ENCODE measurements at places on chromosomes 7 and 10.

GRCh38 chr7:13610372-13610771 is 379.1 kb downstream of the ETV1 start:
- DNase-seq: no peak

- peak; percentile 7 for DNase-seq
Observed at GRCh38 chr7:130493275-130493873, 1.5 kb downstream of the MEST start.

DNA sequence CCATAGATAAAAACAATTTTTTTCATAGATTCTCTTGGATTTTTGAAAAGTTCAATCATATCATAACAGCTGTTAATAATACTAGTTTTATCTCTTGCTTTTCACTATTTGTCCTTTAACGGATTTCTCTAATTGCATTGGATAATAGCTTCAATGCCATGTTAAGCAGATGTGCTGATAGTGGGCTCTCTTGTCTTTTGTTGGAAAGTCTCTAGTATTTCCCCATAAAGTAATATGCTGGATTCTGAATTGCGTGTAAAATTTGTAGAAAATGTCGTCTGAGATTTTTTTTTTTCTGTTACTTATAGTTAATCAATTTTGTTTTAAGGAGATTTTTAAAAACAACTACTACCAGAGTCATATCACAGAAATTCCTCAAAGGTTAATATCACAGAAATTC is 53.3 kb downstream of the TFPI2 start:
- DNase-seq: no peak

GRCh38 chr10:75793848-75794247 is 362.4 kb downstream of the LRMDA start:
- no peak for DNase-seq

GRCh38 chr10:109957092-109957797 is 33.9 kb upstream of the XPNPEP1 start:
- DNase-seq: no peak

DNA sequence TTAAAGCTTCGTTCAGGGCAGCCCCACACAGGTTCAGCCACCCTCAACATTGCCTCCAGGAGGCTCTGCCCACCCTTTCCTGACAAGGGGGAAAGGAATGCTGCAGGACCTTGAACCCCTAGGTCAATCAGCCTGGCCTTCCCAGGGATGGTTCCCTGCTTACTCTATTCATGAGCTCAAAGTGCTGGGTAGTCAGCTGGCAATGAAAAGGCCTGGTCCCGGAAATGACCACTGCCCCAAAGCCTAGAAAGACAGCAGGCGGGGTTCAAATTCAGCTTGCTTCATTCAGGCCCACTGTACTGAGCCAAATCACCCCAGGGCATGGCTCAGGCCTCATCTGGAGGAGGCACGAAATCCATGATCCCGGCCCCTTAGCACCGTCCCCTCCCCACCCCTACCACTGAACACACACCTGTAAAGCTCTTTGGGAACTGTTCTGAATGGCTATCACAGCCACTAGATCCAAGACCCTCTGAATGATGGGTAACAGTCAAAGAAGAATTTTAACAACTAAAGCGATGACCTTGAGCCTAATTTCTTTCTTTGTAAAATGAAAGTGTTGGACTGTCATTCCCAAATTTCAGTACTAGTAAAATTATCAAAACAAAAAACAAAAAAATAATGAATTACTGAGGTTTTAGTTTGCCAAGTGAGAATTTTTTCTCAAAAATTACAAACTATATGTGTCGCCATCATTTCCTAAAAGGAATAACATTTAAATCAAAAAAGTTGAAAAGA is 1.0 kb downstream of the URGCP start:
- no peak for DNase-seq

GRCh38 chr10:113932854-113933253 is 78.4 kb downstream of the NHLRC2 start:
- no peak for DNase-seq

DNA sequence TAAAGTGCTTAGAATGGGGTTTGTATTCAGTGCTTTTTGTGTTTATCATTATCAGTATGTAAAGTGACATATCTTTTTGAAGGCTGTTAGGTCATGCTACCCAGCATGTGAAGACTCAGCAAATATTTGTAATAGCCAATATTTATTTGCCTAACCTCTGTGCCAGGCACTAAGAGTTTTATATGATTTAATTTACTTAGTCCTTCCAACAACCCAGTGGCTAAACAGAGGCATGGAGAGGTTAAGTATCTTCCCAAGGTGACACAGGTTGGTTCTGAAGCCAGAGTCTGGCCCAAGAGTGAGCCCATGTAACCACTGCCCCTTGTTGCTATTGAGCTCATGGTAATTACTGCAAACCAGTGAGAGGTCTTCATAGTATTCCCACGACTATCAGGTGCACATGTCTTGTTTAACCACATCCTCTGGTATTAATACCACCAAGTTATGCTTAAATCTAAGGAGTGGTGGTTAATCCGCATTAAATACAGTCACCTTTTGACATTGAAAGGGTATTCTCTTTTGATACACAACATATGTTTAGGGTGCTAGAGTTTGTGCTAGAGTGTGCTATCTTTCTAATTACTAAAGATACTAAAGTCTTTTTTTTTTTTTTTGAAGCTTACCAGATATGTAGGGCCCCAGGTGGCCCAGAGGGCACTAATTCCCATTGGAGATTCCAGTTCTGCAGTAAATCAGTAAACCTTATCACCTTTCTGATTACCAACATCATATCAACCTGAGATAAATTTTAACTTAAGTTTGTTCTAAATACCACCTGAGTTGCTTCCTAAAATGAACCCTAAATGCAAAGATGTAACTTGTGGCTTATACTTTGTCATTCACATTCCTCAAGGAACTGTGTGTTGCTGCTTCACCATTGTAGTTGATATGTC is 2.9 kb downstream of the ADD3 start:
- DNase-seq: no peak

DNA sequence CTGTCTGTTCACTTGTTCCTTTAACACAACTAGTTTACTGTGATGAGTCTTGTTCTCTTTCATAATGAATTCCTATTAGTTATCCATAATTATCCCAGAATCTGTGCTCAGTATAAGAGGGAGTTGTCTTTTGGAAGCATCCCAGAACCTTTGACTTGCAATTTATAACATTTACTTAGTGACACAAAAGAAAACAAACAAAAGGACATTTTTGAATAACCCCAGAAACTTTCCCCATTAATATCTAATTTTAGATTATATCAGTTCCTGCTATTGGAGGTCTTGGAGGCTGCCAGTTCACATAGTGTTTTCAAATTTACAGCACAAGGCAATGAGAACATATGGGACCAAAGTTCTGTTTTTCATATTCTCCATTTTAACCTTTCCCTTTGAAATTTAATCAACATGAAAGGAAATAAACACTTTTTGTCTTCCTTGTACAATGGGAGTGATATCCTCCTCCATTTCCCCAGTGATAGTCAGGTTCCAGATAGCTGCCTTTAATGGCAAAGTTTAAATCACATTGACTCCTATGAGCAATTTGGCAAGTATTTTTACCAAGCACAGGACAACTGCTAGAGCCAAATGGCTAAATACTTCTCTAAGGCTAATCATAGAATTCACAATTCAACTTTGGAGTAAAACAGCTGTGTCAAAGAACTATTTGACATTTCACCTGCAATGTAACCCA is 37.1 kb upstream of the GNAT3 start:
- DNase-seq: no peak

- DNase-seq: no peak
Observed at GRCh38 chr10:1059902-1060301, 3.7 kb downstream of the WDR37 start.

GRCh38 chr7:112286250-112287086 is 80.0 kb downstream of the ZNF277 start:
- DNase-seq: no peak

GRCh38 chr10:127349737-127350136 is 153.3 kb upstream of the INSYN2A start:
- DNase-seq: no peak

DNA sequence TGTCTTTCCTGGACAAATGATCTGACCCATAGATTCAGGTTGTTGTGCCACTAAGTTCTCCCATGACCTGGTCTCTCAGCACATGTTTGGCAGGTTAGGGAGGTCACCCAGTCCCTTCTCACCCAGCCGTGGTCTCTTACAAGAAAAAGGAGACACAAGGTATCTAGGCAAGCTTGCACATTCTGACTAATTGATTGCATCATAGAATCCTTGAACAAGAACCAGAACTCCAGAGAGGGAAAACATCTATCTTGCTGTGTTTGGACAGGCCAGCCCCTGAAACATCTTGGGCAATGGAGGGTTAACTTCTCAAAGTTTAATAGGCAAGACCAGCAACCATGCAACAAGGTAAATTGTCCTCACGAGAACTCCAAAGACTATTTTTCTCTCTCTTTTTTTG is 8.5 kb upstream of the HK1 start:
- no peak for DNase-seq

- peak; percentile 33 for DNase-seq
Observed at GRCh38 chr10:5447056-5447455, 34.7 kb downstream of the NET1 start.

- no peak for DNase-seq
Observed at GRCh38 chr7:47266799-47267198, 315.1 kb downstream of the TNS3 start.

DNA sequence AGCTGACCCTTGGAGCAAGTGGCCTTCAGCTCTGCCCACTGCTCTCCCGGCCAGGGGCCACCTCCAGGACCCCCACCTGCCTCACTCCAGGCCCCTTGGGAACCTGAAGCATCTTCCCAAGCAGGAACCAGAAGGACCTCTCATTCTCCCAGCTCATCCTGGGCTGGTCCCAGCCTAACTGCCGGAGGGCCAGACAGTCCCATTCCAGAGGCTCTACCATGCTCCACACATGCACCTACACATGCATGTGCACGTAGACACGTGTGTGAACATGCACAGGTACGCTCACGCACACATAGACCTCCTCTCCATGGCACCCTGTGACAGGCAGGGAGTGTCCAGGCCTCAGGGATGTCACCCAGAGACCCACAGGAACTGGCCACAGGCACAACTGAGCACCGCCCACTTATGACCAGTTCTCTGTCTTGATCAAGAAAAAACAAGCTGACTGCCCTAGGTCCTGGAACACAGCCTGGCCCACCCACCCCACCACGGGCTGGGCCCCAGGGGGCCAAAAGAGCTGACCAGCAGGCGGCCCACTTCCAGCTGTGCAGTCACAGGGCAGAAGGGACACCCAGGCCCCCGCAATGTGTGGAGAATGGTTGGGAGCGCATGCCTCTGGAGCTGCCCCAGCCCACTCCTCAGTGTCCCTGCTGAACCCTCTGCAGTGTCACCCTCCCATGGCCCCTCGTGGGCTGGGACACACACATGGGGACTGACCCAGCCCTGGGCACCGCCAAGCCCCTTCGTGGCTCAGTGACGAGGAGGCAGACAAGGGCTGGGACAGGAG is 43.4 kb downstream of the CAMK2B start:
- no peak for DNase-seq

GRCh38 chr7:2409745-2410414 is 6.5 kb downstream of the CHST12 start:
- DNase-seq: peak; percentile 79
